Stimulated activated CD4-positive, alpha-beta T cell treated with anti-CD3 and anti-CD28 coated beads, Interleukin-2, amount 100 ng/mL, for 24 hours (primary cell): ENCODE measurements at places on chromosomes 11 and 22.

GRCh38 chr11:89521294-89521693, 30.1 kb upstream of the NOX4 start:
- no peak for DNase-seq

- DNase-seq: no peak
These were observed 1.6 kb upstream of the MCAM start for GRCh38 chr11:119318240-119319135.

DNA sequence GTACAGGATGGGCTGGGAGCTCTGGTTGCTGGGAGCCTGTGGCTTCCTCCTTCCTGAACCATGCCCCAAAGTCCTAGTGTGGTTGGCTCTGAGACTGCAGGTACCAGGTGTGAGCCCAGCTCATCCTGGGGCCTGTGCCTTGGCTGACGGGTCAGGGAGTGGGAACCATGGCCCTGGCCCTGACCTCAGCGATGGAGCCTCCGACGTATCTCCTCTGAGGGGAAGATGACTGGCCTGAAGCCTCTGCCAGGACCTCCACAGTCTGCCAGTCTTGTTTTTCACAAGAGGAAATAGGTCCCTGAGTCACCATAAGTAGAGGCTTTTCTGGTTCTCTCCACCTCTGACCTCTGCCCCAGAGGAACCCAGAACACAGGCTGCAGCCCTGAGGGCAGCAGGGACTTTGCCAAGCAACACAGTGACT, 3.4 kb downstream of the RCE1 start:
- no peak for DNase-seq

DNA sequence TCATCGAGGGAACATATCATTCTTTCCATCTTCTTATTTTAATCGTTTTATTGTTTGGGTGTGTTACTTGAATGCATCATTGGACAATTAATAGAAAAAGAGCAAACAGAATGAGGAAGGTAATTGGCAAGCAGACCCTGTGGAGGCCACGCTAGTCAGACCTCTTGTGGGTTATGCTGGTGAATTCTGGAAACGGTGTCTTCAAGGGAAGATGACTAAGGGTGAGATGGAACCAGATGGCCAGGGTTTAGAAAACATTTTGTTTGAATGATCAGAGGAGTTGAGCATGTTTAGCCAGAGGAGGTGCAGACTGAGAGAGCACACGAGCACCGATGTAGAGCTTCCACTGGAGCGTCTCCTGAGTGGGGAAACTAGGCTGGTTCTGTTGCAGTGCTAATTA, 8.5 kb downstream of the ST14 start:
- no peak for DNase-seq

DNA sequence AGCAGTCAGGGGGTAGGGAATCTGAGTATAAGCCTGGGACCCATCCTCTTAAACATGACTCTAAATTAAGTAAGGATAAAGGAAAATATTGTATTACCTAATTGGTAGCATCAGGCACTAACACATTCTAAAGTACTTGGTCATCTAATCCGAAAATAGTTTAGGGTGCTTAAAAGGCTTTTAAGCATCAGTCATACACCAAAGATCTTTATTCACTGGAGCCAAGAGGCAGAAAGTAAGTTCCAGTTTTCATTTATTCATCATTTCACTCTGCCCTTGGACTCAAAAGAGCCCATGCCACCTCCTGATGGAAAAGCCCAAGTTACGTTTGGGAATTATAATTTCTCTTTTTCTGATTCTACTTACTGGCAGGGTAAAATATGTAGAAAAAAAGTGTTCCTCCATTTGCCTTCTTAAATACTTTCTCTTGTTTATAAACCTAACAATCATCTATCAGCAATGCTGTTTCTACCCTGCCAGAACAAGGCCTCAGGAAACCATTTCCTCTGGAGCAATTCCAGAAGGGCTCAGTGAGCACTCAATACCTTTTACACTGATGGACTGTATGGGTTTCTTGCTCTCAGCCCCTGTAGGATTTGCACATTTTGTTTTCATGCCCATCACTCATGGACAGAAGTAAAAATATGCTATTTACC, 120.1 kb upstream of the SLC5A12 start:
- DNase-seq: no peak

DNA sequence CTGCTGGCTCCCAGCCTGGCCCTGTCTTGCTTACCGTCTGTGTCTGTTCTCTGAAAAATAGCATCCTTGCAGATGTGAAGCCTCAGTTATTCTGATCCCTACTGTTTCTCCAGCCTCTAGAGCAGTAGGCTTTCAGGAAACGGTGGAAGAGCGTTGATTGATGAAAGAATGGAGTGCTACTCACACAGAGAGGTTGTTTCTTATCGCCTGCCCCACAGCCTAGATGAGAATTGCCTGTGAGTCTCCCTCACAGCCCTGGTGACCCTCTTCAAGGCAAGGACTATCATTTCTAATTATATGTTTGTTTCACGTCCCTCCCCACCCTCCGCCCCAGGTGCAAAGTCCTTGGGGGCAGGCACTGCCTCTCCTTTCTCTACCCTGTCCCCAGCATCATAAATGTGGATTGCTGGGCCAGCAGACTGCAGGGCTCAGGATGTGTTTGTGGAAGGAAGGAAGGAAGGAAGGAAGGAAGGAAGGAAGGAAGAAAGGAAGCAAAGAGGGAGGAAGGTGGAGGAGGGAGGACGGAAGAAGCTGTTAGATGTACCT, 575.3 kb upstream of the B3GAT1 start:
- DNase-seq: no peak

- no peak for DNase-seq
These were observed 18.8 kb upstream of the GRK3 start for GRCh38 chr22:25545672-25546071.

GRCh38 chr11:8768625-8769333, 86.2 kb downstream of the RPL27A start:
- no peak for DNase-seq

GRCh38 chr11:126190792-126191191, 20.7 kb downstream of the RPUSD4 start:
- DNase-seq: no peak

GRCh38 chr11:43130616-43131015, 181.2 kb upstream of the API5 start:
- no peak for DNase-seq

DNA sequence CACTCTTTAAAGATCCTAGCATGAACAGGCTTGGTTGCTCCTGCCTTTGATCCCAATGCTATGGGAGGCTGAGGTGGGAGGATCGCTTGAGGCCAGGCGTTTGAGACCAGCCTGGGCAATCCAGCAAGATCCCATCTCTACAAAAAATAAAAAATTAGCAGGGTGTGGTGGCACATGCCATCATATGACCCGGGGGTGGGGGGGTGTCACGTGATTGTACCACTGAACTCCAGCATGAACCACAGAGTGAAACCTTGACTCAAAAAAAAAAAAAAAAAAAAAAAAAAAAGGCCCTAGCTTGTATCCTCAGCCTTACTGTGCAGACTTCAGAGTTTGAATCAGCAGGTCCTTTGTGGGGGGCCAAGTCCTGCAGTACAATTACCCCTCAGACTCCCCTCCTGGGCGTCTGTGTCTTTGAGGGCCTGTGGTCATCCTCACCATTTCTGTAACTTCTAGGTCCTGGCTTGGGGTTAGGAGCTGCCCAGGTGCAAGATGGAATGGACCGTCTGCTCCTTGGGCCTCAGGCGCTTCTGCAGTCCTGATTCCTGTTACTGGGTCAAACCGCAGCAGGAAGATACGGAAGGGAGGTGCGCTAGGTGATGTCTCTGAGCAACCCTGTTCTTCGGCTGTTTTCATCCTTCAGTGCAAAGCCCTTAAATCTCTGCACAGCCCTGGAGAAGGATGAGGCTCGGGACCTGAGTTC, 208.1 kb downstream of the CTTN start:
- no peak for DNase-seq

DNA sequence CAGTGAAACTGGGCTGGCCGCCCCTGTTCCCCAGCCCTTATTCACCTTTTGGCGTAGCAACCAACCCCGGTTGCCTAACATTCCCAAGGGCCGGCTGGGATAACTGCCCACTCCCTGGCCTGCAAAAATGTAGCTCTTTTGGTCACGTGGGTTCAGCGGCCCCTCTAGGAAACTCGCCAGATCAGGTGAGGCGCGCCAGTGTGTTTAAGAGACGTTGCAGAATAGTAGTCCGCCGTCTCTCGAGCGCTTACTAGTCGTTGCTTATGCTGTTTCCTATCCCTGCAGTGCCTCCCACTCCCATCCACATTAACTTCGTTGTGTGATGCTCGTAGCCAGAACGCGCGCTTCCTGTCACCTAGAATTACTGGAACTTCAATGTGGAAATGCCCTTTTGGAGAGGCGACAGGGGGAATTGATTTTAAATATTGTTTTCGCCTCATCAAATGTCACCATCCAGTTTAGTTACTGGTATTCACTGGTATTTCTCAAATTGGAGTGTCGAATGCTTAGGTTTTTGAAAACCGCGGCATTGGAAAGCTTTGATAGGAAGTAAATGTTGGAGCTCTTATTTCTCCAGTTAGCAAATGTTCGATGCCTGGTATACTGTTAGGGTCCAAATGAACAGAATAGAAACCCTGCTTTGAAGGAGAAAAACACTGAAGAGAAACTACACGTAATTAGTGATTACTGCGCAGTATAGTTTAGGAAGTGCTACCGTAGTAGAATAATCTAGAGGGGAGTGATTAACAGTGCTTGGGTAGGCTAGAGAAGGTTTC, 823 bp downstream of the CEP57 start:
- DNase-seq: peak; percentile 62

GRCh38 chr11:76910620-76911414, 50.1 kb downstream of the ACER3 start:
- DNase-seq: no peak

GRCh38 chr11:73410627-73411026, 34.4 kb downstream of the RELT start:
- DNase-seq: no peak

DNA sequence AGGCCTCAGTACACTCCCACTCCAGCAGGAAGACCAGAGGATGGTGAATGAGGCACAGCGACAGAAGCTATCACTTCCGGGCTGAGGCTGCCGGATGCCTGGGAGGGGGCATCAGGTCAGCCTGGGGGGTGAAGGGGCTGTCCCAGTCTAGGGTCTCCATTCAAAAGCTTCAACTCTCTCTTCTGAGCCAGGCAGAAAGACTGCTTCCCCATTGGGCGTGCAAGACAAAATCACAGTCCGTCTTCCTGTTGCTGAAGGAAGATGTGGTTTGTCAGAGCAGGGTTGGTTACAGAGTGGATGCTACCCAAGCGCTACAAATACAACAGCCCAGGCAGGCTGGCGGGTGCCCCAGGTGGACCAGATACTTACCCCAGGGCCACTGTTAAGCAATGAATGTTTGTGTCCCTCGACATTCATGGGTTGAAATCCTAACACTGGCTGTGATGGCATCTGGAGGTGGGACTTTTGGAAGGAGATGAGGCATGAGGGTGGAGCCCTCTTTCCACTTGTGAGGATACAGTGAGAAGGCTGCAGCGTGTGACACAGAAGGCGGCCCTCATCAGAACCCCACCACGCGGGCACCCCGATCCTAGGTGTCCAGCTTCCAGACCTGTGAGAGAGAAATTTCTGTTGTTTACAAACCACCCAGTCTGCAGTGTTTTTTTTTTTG, 12.0 kb downstream of the UPK3A start:
- DNase-seq: no peak

DNA sequence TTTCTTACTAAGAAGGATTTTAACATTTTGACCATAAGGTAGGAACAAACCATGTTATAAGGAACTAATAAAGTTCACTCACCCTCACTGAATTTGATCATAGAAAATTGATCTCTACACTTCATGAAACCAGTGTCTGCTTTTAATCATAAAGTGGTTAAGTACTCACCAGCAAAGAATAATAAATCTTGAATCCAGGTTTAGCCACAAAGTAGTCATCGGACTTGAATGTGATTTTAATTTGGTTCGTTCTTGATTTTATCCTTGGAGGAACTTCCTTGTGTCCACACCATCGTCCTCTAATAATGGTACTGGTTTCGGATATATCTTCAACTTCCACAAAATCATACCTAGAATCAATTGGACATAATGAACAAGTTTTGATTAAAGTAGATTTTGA, 40.5 kb upstream of the DDI1 start:
- DNase-seq: no peak

GRCh38 chr22:46845296-46846149, 83.1 kb downstream of the TBC1D22A start:
- DNase-seq: no peak

GRCh38 chr11:64056213-64056785, 20.6 kb downstream of the FLRT1 start:
- DNase-seq: no peak

DNA sequence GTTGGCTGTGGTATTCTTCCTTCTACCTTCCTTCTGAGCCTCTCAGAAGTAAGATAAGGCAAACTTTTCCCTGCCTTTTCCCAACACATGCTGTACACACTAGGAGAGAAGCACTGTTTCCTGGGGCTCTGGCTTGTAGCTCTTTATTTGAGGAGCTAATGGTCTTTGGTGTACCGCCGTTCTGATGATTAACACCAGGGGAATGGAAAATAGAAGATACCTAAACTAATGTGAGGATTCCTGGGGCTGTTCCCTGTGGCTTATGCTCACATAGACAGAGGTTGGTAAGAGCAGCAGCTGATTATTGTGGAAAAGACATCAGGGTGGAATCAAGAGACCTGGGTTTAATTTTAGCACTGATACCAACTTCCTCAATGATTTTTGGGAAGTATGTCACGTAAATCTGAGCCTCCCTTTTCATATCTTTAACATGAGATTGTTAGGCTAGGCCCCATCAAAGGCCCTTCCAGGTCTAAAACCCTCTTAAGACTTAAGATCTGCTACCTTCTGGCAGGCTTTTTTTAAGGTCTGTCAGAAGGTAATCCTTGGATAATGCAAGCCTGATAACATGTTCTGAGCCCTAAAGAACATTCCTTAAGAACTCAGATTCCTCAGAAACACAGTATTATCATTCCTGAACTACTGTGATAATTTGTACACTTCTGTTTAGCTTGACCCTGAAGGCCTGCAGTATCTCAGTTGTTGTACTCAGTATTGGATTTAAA, 24.8 kb upstream of the RCE1 start:
- DNase-seq: no peak

DNA sequence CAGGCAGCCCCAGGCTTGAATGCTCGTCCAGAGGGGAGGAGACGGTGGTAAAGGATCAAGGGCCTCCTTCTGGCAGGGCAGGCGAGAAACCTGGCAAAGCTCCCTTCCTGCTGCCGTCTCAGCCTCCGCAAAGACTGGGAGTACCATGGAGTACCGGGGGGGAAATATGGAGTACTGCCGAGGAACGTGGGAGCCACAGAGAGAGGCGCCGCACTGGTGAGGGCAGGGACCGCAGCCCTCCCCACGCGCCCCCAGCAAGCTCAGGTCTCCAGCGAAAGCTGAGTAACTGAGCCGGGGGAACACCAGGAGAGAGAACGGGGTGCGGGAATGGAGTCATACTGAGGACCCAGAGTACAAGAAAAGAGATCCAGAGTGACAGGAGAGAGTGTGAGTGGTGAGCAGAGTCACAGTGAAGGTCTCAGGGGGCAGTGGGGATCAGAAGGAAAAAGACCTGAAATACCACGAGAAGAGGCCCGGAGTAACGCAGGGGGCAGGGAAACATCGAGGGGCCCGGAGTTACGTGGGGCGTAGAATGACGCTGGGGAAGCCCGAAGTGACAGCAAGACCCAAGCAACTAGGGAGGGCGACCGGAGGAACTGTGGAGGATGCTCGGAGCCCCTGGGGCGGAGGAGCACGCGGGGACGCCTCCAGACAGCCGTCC, 740 bp downstream of the EML3 start:
- peak; percentile 60 for DNase-seq

- no peak for DNase-seq
These were observed 620 bp upstream of the ATG2A start for GRCh38 chr11:64917663-64917995.
